ENCODE measurements at places on chromosomes 1 and 21.

DNA sequence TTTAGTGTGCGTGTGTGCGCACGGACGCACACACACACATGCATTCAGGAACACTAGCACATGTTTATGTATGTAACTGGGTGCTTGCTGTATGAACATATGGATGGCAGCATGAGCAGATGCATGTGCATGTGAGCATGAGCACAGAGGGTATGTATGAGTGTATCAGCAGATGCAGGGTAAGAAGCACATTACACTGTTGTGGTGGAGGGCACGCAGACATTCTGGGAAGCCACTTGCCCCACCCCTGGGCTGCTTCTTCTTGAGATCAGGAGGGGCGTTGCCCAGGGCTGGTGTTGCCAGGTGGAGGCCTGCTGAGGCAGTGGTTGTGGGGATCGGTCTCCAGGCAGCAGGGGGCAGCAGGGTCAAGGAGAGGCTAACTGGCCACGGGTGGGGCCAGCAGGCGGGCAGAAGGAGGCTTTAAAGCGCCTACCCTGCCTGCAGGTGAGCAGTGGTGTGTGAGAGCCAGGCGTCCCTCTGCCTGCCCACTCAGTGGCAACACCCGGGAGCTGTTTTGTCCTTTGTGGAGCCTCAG is 3.9 kb upstream of the P3R3URF start:
- no peak for DNase-seq

- no peak for DNase-seq
Measured at GRCh38 chr1:79100385-79100784, 93.9 kb upstream of the ADGRL4 start.

GRCh38 chr1:197774466-197775281 is 606 bp downstream of the DENND1B start:
- peak; percentile 10 for DNase-seq

DNA sequence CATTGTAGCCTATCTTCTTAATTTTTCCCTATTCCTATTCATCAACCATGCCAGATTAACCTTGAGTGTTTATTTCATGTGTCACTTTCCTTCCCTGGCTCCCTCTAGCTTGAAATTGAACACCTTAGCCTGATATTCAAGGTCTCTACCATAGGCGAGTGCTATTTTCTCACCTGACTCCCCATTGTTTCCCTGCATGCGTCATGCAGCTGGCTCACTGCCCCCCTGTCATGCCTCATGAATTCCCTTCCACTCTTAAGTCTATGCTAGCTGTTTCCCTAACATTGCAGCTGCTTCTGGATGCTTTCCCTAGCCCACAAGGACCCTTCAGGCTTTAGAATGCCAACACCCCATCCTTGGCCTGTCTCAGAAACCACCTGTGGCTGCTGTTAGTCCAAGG is 56.7 kb upstream of the CD1D start:
- no peak for DNase-seq

DNA sequence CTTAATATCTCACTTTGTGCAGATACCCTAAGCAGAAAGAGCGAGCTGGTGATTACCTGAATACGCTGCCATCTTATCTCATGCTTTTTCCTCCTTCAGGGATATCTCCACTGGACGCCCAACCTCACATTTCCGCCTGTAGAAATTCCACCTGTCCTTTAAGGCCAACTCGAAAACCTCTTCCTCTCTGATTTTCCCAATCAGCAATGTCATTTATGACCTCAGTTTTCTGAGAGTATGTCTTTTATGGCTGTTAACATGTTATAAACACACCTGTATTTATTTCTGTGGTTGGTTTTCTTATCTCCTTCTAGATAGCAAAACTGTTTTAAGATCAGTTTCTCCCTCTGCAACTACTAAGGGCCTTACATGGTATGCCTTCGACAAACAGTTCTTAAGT is 41.1 kb downstream of the CD34 start:
- DNase-seq: no peak

- DNase-seq: no peak
Measured at GRCh38 chr1:59155351-59155750, 141.5 kb upstream of the FGGY start.

DNA sequence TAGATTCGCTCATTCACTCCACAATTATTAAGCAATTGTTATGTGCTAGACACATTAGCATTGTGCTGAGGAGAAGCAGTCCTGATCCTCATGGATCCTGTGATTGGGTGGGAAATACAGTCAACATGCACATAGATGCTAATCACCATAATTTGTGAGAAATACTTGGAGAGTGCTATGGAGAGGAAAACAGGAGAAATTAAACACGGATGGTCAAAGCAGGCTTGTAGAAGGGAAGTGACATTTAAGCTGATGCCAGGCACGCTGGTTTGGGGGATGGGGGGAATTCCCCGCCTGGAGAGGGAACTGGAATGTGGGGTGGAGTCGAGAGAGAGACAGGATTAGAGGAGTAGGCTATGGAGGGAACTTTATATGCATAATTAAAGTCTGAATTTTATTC is 52.2 kb upstream of the L1TD1 start:
- no peak for DNase-seq

DNA sequence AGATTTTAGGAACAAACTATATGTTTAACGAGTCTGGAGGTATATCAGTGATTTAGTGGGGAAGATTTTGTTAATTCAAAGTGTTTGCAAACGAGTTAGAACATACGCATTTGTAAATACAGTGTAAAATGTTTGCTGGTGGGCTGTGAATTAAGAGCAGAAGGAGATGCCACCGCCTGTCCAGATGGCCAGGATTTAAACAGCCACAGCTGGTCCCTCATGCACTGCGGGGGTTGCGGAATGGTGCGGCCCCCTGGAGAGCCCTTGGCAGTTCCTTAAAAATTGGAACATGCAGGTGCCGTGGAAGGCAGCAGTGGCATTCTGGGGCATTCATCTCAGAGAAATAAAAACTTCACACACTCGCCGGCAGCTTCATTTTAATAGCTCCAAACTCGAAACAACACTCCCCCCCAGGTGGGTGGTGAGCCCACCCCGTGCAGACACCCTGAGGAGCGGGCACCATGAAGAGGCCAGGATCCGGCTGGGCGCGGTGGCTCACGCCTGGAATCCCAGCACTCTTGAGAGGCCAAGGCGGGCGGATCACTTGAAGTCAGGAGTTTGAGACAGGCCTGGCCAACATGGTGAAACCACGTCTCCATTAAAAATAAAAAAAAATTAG is 3.5 kb upstream of the C1orf159 start:
- DNase-seq: no peak

- no peak for DNase-seq
Measured at GRCh38 chr1:211738691-211739301, 63.4 kb upstream of the NEK2 start.

GRCh38 chr1:36753451-36753850 is 270.7 kb upstream of the CSF3R start:
- DNase-seq: no peak

- DNase-seq: peak; percentile 79
Measured at GRCh38 chr1:160205242-160206035, at the start of gene PEA15. PEA15 (plus strand) TSS chr1:160205384; CDS start chr1:160211545, 6,161 bp downstream.

GRCh38 chr1:43969416-43969745 is 429 bp upstream of the DPH2 start:
- no peak for DNase-seq

DNA sequence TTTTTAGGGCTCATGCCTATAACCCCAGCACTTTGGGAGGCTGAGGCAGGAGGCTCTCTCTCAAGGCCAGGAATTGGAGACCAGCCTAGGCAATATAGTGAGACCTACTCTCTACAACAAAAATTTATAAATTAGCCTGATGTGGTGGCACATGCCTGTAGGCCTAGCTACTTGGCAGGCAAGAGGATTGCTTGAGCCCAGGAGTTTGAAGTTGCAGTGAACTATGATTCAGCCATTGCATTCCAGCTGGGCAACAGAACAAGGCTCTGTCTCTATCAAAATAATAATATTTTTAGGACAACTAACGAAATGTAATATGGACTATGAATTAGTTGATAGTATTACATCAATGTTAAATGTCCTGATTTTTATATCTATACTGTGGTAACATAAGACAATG is 68.8 kb upstream of the ARID1A start:
- no peak for DNase-seq

DNA sequence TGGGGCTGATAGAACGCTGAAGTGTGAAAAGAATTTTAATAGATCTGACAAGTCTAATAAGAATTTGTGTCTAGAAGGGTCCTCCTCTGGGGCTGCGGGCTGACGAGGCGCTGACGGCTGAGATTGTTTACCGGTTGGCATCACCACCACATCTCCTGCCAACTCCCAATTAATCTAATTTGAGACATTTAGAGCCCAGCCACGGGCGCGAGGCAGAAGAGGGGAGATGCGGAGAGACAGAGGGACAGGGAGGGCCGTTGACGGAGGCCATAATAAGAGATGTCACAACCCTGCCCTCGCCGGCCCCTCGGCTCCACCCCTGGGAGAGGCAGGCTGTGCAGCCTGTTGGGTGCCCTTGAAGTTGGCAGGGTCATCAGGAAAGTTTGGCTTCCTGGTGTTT is 109.3 kb downstream of the PAX7 start:
- DNase-seq: no peak

DNA sequence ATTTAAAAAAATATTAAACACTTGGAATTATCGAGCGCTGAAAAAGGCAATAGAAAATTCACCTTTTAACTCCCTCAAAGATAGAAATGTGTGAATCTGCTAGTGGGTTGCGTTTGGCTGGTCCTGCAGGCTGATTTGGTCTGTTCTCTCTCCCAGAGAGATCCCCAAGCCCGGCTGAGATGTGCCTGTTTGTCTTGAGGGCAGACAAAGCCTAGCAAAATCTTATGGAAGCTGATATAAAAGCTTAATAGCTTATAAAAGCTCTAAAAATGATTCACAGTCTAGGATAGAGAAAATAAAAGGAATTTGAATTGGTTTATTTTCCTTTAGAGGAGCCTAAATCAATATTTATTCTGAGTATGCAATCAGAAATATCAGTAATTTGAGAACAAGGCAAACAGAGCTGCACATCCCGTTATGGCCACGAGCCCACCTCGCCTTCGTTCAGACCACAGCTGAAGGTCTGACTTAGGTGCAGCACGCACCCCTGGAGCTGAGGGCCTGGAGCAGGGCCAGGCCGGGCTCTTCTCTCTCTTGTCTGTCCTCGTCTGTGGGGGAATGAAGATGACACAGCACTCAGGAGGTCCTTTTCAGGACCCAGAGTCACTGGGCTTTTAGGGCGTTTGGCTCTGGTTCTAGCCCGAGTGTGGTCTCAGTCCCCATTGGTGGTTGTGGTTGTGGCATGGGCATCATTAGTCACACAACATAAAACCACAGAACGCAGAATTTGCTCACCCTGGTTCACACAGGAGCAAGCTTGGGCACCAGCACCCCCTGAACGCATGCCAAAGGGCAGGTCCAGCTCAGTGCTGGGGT is 18.6 kb downstream of the PDE9A start:
- no peak for DNase-seq

DNA sequence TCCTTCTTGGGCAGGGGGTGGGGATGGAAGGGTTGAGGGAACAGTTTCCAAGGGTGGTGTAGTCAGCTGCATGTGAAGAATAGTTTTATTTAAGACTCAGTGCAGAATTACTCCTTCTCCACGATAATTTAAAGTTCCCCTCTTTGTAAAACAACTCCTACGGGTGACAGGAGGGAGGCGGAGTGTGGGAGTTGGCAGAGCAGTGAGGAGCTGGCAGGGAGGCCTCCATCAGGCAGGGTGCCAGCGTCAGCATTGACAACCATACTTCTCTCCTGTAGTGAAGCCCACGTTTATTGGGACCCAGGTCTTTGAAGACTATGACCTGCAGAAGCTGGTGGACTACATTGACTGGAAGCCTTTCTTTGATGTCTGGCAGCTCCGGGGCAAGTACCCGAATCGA is 93.8 kb downstream of the MTR start:
- DNase-seq: no peak

- DNase-seq: no peak
Measured at GRCh38 chr1:221025501-221025900, 146.3 kb downstream of the HLX start.

DNA sequence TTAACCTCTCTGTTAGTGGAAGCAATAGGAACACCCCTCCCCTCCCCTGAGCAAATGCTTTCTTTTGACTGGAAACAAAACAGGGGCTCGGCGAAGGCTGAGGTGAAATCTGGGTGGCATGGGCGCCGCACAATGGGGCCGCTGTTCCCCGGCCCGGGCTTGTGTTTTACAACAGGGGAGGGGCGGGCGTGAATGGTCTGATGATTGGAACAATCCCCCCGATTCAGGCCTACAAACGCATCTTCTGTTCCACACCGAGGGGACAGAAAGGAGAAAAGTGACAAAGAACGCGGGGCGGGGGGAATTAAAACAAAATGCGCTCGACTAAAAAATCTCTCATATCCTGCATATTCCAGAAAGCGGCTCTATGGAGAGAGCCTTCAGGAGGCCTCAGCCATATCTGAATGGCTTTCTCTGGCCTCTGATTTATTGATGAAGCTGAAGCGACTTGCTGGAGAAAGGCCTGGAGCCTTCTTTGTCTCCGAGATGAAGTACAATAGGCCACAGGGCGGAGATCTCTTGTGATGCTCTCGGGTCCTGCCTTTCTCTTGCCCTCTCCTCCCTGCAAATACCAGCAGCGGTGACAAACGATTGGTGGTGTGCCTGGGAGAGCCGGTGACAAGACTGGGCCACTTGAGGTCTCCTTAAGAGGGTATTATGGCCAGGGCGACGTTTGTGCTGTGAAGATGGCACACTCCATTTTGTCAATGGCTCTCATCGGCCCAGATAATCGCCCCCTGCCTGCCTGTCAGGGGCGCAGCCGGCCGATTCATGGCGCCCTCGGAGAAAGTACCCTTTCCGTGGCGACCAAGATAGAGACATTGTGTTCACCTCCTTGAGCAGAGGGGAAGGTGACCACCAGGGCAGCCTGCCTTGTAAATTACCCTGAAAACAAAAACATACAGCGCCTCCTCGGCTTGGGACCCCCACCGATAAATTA is 47.1 kb upstream of the OLIG2 start:
- DNase-seq: peak; percentile 69

- no peak for DNase-seq
Measured at GRCh38 chr1:183206538-183207122, 20.6 kb downstream of the LAMC2 start.

GRCh38 chr1:98369463-98369862 is 292.1 kb upstream of the SNX7 start:
- DNase-seq: no peak

DNA sequence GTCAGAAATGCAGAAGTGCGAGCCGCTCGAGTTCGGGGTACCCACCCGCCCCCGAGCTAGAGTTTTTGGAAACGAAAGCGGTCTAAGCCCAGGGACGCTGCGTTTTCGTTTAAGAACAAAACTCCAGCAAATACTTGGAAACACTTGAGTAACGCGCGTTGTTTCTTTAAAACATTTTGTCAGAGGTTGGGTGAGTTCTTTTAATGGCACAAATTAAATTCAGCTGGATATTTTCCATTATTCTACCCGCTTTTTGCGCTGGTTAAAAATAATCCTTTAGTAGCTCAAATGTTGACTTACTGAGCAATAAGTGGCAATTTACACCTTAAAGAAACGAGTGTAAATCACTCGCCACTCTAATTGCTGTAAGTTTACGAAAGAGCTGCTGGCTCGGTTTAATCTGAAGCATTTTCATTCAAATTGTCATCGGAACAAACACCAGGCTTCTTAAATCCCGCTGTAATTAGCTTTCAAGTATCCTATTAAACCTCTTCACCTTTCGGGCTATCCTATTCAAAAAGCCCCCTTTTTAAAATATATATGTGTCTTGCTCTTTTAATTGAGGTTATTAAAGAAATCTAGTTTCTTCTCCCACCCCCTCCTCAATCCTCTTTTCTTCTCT is 1.5 kb downstream of the LHX8 start:
- DNase-seq: no peak

- DNase-seq: no peak
Measured at GRCh38 chr1:34988581-34988980, 3.4 kb upstream of the TMEM35B start.

GRCh38 chr1:225484657-225485214 is 56.9 kb upstream of the LBR start:
- no peak for DNase-seq

Data from posterior cingulate gyrus (tissue), 11 donors.